SJCRH30 (cell line): ENCODE measurements at places on chromosomes 4 and X.
A peak's percentile ranks its signal among the peaks of the same experiment; 100 is the strongest.

GRCh38 chrX:22012931-22013330 lies 19.2 kb upstream of the PHEX start:
- no peak for DNase-seq

DNA sequence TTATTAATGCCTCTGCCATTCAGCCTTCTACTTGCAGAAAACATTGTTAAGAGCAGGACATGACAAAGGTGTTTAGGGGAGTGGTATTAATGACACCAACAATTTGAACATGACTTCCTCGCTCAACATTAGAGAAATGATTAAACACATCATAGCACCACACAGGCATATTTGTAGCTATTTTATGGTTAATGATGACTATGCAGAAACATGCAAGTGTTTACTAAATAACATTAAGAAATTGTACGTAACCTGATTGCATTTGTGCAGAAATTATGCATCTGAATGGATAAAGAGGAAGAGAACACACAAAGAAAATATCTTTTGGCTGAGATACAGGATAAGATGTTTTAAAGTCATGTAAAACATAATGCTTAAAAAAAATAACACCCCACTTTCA lies 323.5 kb downstream of the LDB2 start:
- DNase-seq = no peak

GRCh38 chrX:53930515-53931380 lies 113.5 kb downstream of the PHF8 start:
- peak; percentile 3 for DNase-seq

GRCh38 chr4:108118505-108118904 lies 50.2 kb downstream of the LEF1 start:
- no peak for DNase-seq

- DNase-seq = peak; percentile 75
These were observed 6.0 kb downstream of the EREG start for GRCh38 chr4:74370912-74371311.

- no peak for DNase-seq
These were observed 45.5 kb upstream of the RAB9B start for GRCh38 chrX:103877571-103877970.

DNA sequence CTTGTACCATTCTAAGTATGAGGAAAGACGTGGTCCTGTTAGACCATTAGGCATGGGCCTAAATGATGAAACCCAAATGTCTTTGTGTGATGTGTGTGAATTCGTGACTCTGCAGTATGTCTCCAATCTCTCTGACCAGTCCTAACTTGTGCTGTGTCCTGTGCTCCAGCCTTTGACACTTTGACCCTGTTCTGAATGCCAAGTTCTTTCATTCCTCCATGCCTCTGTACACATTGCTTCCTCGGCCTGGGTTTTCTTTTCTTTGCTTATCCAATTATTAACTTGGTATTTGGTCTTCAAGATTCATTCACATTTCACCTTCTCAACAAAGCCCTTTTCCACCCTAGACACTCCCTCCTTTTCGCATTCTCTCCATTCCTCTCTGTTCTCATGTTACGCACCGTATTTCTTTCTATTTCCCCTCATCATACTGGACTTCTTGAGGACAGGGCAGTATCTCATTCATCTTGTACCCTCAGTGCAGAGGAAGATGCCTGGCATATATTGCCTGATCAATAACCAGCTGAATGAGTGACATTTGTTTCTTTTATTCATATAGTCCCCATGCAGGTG lies 138.7 kb downstream of the F11 start:
- no peak for DNase-seq

DNA sequence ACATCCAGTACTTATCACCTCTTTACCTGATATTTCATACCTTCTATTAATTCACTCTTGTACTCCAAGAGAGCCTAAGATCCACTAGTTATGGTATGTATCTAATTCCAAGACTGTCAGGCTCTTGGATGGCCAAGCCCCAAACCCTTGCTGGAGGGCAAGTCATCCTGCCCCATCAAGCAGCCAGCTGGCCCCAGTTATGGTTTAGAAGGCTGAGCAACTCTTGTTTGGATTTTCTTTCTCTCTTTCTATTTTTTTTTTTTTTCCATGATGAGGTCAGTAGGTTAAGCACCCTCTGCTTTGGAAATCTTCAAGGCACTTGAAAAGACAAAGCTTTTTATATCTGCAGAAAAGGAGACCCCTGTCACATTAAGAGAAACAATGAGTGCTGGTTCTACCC lies 10.9 kb upstream of the FGF16 start:
- peak; percentile 1 for DNase-seq

GRCh38 chr4:41215969-41216293 lies 1.6 kb upstream of the APBB2 start:
- no peak for DNase-seq

GRCh38 chrX:30781711-30782444 lies 107.2 kb downstream of the TAB3 start:
- no peak for DNase-seq

- no peak for DNase-seq
These were observed 482.9 kb downstream of the NAF1 start for GRCh38 chr4:162683659-162684370.

- no peak for DNase-seq
These were observed 229.7 kb upstream of the GALNT7 start for GRCh38 chr4:172938870-172939269.

DNA sequence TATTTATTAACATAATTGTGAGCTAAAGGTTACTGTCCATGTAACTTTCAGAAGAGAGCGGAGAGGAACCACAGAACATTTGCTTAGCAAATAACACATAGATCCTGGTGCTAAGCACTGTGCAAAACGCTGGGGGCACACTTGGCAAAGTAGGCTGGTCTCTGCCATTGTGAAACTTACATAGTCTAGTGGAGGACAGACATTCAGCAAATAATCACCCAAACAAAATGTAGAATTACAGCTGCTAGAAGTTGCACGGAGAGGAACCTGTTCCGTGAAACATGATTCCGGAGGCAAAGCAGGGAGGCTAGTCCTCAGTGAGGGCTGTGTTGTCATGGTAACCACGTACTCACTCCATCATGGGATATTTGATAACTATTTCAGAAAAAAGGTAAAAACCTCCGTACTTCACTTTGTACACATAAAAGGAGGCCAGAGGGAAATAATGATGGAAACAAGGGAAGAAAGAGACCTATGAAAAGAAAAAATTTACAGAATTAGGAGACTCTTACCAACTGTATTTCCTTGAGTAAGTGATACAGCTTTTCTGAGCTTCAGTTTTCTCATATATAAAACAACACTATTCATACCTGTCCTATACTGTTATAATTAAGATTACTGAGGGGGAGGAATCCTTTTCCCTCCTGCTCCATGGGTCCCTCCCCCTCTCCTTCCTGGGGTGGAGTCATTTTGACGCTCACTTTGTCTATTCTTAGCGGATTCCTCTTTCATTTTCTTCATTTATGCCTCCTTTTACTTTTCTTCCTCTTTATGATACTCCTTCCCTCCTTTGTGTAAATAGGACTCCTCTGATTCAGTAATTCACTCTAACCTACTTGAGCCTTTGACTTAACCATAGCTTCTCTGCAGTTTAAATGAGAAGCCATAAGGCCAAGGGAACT lies 825 bp upstream of the RASGEF1B start:
- DNase-seq = peak; percentile 29

- no peak for DNase-seq
These were observed 146.5 kb upstream of the INTU start for GRCh38 chr4:127486248-127486647.

DNA sequence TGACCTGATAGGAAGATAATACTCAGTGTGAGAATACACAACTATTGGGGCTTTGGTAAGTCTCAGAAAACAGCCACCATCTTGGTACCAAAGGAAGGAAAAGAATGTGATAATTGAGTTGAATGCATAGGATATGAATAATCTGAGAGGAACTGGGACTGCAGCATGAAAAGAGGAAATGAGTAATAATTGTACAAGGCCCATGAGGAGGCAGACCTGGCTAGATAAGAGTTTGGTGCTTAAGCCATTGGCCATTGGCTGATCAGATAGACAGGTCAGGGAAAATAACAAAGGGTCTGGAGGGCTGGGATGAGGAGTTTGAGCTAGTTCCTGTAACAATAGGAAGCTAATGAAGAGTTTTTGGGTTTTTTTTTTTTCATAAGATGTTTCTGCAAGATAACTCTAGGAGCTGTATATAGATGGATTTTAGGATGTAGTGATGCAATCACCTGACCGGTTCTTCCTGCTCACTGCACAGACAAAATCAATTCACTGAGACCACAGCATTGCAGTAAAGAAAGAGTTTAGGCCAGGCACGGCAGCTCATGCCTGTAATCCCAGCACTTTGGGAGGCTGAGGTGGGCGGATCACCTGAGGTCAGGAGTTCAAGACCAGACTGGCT lies 5.3 kb upstream of the TRMT2B start:
- DNase-seq = no peak

DNA sequence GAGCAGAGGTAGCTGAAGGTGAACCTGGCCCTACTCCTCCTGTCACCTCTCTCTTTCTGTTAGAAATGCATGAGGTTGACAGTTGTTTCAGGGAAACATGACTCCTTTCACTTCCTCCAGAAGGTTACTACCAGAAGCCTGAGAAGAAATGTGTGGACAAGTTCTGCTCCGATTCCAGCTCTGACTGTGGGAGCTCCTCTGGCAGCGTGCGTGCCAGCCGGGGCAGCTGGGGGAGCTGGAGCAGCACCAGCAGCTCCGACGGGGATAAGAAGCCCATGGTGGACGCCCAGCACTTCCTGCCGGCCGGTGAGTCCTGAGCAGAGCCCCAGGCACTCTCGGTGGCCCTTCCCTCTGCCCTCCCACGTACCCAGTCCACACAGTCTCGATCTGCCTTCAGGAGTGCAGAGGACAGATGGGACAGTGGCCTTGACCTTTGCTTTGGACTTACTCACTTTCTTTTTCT lies 61.3 kb upstream of the TLR2 start:
- DNase-seq = no peak

DNA sequence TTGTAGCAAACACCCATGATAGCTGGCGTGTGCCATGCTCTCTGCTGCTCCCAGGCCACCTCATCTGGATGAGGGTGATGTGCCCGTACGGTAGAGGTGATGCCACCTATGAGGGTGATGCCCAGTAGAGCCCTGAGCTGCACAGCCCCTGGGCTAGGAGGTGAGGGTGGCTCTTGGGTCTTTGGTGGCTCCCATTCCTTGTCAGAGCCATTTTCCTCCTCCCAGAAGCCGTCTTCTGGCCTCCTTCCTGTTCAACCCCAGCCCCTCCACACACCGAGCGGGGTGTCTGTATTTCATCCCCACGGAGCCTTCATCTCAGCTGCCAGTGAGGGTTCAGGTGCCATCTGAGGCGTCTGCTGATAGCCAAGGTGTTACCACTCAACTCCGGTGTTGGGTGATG lies 12.0 kb upstream of the TNIP2 start:
- no peak for DNase-seq

DNA sequence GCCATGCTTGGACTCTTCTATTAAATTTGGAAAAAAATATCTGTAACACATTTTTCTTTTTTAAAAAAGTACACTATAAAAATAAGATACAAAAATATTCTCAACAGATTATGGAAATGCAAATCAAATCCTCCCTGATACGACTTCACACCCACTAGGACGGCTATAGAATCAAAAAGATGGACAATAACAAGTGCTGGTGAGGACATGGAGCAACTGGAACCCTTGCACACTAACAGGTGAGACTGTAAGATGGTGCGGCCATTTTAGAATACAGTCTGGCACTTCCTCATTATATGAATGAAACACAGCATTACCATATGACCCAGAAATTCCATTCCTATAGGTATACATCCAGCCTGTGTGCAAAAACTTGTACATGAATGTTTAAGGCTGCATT lies 83.6 kb downstream of the GATB start:
- DNase-seq = no peak

- no peak for DNase-seq
These were observed 213.8 kb downstream of the PTTG2 start for GRCh38 chr4:38173935-38174518.

GRCh38 chr4:186501554-186501953 lies 53.8 kb downstream of the MTNR1A start:
- DNase-seq = no peak

DNA sequence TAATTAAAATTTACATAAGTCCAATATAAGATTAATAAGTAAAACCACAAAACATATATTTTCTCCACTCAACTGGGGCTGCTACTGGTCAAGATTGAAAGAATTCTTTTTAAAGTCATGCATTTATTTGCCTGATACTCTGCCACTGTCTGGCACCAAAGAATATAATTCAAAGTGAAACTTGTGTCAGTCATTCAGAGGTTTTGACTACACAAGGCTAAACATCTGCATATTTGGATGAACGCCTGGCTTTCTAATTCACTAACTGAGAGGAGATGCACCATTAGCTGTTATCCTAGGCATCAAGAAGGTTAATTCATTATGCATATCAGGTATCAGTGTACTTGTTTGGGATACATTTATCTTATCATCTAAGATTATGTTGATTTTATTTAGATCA lies 598.5 kb downstream of the CENPC start:
- no peak for DNase-seq

DNA sequence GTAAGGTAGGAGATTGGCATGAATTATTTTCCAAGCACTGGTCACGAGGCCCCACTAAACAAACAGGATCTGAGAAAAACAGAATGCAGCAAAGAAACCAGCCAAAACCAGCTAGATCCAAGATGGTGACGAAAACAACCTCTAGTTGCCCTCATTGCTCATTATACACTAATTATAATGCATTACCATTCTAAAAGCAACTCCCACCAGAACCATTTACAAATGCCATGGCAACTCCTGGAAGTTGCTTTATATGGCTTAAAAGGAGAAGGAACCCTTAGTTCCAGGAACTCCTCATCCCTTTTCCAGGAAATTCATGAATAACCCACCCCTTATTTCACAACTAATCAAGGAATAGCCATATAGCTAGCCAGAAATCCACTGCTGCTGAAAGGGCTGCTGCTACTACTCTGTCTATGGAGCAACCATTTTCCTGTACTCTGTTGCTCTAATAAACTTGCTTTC lies 69.3 kb downstream of the ABCB7 start:
- no peak for DNase-seq

DNA sequence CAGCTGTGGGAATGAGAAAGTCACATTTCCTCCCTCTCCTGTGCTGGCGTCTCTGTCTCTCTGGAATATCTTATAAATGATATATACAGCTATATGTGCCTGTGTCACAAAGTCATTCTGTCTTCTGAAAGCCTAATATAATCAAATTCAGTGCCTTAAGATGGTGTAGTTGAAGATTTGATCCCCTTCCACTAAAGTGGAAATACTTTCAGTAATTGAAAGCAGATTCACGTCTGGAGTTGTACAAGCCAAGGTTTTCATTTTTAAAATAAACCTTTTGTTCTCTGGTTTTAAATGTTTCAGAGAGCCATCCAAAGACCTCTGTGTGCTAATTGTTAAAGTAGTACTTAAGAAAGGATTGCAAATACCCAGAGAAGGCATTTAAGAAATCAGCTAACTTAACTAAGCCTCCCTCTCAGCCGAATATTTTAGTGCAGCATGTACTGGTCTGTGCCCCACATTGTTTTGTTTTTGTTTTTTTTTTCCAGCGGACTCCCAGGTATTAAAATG lies 206.8 kb downstream of the TENM3 start:
- peak; percentile 14 for DNase-seq
